Naive thymus-derived CD8-positive, alpha-beta T cell (primary cell): ENCODE measurements at places on chromosomes 16 and 17. TPM values are rescaled to one million over a fixed set of nuclear protein-coding genes. Genes with fewer than 3 reads are reported as not detected.

Gene MPO
- total RNA-seq, result not detected

Gene MMP2
- total RNA-seq, result 0.36 TPM

Gene CCDC154
- total RNA-seq, result 15.5 TPM

Gene CPNE7
- total RNA-seq, result not detected

Gene MARVELD3
- total RNA-seq, result not detected

Gene PRAC2
- total RNA-seq, result not detected

Gene KLHDC4
- 121 TPM for total RNA-seq

Gene PRR11
- total RNA-seq, result 0.85 TPM

DNA sequence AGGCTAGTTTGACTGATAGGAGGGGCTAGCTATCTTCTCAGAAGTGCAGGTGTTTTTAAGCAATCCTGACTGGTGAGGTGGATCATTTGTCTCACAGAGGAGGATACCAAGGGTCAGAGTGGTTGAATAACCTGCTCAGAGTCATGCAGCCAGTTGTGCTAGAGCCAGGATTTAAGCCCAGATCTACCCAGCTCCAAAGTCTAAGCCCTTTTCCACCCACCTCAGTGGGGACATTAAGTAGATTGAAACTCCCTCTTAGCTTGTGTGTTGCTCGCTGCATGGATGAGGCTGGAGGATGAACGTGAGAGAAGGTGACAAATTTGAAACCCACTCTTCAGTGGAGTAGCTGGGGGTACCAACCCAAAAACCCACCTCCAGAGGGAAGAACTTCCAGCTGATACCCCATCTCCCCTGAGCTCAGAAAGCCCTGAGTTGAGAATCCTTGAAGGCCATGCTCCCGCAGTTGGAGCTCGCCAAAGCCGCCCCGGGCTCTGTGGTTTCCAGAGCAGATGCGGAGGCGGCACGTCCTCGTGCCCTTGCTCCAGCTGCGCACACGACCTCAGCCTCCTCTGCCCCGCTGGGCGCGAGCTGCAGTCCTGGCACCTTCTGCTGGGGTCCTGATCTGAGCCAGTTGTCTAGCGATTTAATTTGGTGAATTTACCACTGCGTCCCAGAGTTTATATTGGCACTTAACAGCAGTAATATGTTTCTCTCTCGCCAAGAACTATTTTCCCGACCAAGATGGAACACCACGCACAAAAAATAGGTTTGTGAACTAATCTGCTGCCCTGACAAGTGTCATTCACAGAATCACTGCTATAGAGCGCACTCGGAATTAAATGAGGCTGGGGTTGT is 159.5 kb downstream of the CCDC182 start:
- peak overlapping the region; percentile 81 for H3K27ac ChIP-seq
- H3K27me3 ChIP-seq, result no peaks in the 10 kb centered on the region
- peaks cover 18% of the 10 kb centered on the region for H3K4me1 ChIP-seq
- DNase-seq, result no peak
- no peak overlapping the region for H3K4me3 ChIP-seq
- H3K36me3 ChIP-seq, result no peaks in the 10 kb centered on the region

DNA sequence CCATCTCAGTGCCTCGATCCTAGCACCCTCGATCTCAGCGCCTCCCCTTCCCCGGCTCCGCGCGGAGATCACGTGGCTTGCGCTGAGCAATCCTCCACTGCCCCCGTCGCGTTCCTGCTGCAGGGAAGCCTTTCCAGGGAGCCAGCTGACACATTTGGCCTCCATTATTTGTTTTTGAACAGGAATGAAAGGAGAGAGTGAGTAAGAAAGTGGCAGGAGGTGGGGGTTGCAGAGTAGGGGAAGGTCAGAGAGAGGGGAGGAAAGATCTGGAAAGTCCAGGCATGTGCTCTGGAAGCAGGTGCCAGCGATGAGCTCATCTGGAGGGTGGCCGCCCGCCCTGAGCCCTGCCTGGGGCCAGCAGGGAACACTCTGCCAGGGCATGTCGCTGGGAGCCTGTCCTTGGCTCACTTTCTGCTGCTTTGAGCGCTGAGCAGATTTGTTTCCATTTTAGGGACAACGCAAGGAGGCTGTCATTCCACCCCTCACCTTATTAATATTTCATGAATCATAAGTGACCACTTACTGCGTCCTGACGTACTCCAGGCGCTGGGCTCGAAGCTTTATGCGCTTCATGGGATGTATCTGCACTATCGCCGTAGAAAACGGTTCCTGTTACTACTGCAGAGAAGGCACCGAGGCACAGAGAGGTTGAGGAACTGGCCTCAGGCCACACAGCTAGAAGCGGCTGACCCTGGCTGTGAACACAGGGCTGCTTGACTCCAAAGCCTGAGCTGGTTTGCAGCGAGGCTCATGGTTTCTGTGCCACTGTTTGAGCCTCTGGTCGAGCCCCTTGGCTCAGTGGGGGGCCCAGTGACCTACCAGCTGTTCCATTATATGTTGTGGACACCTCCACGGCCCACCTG is 283.1 kb downstream of the SEC14L1 start:
- peak overlapping the region; percentile 75 for H3K27ac ChIP-seq
- peaks cover 37% of the 10 kb centered on the region for H3K4me1 ChIP-seq

GRCh38 chr17:21275047-21275578 is 9.4 kb upstream of the MAP2K3 start:
- no peaks in the 10 kb centered on the region for H3K36me3 ChIP-seq
- peaks cover 44% of the 10 kb centered on the region for H3K4me1 ChIP-seq
- peak overlapping the region; percentile 83 for H3K27ac ChIP-seq
- DNase-seq, result no peak

DNA sequence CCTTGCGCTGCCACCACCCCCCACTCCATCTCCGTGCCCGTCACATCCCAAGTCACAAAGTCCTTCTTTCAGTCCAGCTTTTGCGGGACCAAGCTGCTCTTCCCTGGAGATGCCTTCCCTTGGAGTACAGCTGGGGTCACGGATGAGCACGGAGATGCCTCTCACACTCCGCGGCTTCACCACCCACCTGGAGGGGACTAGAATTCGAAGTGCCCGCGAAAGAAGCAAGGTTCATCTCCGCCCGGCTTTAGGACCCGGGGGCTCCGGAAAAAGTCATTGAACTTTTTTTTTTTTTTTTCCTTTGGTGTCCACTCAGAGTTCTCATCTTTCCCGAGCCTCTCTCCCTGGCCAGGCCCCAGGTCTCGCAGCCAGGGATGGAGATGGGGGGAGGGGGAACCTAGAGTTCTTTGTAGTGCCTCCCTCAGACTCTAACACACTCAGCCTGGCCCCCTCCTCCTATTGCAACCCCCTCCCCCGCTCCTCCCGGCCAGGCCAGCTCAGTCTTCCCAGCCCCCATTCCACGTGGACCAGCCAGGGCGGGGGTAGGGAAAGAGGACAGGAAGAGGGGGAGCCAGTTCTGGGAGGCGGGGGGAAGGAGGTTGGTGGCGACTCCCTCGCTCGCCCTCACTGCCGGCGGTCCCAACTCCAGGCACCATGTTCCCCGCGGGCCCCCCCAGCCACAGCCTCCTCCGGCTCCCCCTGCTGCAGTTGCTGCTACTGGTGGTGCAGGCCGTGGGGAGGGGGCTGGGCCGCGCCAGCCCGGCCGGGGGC is at the start of gene FKBP10:
FKBP10 (plus strand) TSS at position 624 of the 771 bp plus-strand sequence; CDS start at position 655, 31 bp downstream.
- H3K4me3 ChIP-seq, result peak within 1 kb of the TSS; percentile 93
- DNase-seq, result peak; percentile 55
- H3K4me1 ChIP-seq, result peaks cover 22% of the 10 kb centered on the region
- no peaks in the 10 kb centered on the region for H3K36me3 ChIP-seq

DNA sequence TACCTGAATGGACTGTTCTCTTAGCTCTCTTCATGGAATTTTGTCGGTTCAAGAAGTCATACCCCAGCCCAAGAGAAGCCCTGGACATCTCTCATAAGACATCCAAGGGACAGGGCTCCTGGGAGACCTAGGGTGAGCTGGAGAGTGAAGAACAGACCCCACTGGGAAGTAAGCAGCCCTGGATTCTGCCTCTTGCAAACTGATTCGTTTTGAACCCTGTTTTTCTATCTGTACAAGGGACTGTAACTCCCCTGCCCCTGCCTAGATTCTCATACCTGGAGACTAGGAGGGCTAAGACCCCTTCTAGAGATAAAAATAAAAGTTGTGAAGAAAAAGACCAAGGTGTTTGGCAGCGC is 449 bp downstream of the CCL3L1 start:
- H3K27ac ChIP-seq, result no peak overlapping the region
- peaks cover 32% of the 10 kb centered on the region for H3K27me3 ChIP-seq
- no peaks in the 10 kb centered on the region for H3K36me3 ChIP-seq
- peak overlapping the region; percentile 76 for H3K4me3 ChIP-seq
- DNase-seq, result no peak
- H3K4me1 ChIP-seq, result peaks cover 5% of the 10 kb centered on the region

GRCh38 chr16:89040391-89040790 is 53.3 kb upstream of the ACSF3 start:
- no peak overlapping the region for H3K4me3 ChIP-seq
- peaks cover 11% of the 10 kb centered on the region for H3K4me1 ChIP-seq
- H3K27ac ChIP-seq, result no peak overlapping the region

- H3K4me3 ChIP-seq, result no peak overlapping the region
- H3K27ac ChIP-seq, result no peak overlapping the region
- DNase-seq, result no peak
- no peaks in the 10 kb centered on the region for H3K4me1 ChIP-seq
Observed at GRCh38 chr16:85878875-85879274, 20.1 kb upstream of the IRF8 start.

DNA sequence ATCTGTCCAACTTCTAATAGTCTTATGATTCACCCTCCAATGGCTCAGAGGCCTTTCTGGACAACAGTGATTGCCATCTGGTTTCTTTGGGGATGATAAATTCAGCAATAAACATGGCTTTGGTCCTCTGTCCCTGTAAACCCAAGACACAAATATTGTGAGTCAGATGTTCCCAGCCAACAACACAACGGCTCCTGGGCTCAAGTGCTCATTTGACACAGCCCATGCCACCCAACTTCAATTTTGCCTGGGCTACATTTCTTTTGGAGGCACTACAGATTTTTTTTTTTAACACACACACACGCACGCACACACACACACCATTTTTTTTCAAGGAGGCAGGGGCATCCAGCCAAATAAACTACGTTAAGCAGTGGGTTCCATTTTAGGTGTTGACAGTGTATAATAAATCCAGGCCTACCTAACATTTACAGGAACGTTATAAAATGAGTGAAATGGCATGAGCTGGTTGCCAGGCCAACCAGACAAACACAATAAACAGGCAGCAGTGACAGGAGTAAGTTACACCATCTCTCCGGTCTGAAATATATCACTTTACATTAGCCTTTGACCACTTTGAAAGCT is 939.9 kb upstream of the SOX9 start:
- no peaks in the 10 kb centered on the region for H3K36me3 ChIP-seq
- H3K4me1 ChIP-seq, result no peaks in the 10 kb centered on the region
- DNase-seq, result no peak
- H3K27me3 ChIP-seq, result no peaks in the 10 kb centered on the region
